HS-27A (cell line): ENCODE measurements at places on chromosomes 12 and 14.

GRCh38 chr12:116863275-116863767, 17.9 kb downstream of the HRK start:
- peak; percentile 67 for DNase-seq

GRCh38 chr14:20823859-20824258, 21.2 kb upstream of the RNASE1 start:
- no peak for DNase-seq

- no peak for DNase-seq
These were observed 22.7 kb upstream of the SRGAP1 start for GRCh38 chr12:63821781-63822251.

DNA sequence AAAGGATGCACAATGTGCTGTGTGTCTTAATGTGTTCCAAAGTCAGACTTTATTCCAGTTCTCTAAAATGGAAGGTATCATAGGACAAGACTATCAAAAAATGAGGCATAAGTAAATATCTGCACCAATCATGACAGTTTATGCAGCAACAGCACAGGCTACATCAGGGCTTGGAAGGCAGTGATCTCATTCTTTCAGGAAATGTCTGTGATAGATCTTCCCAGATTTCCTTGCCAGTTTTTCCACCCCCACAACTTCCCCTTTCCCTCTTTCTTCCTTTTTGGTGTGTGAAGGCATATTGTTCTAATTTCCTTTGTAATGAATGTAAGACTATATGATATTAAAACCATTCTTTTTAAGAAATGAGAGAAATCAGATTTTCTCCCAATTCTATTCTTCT, 326.7 kb downstream of the ATP23 start:
- no peak for DNase-seq
